ENCODE measurements at places on chromosomes 5 and 9.

DNA sequence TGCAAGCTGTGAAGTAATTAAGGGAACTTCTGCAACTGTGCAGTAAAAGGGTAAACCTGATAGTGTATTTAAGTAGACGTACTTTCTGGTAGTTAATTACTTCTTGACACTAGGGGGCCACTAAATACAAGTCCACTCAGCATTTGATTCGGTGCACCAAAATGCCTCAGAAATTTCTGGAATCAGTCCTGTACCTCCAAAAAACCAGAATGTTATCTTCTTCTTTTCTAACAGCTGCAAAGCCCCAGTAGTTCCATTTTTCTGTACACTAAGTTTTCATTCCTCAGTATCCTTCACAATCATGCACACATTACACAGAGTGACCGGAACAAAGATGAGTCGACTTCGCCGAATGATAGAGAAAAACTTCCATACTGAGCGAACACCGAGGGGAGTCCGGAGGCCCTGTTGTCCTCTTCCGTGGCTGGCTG is 484 bp downstream of the GFM2 start:
- DNase-seq = peak; percentile 16

DNA sequence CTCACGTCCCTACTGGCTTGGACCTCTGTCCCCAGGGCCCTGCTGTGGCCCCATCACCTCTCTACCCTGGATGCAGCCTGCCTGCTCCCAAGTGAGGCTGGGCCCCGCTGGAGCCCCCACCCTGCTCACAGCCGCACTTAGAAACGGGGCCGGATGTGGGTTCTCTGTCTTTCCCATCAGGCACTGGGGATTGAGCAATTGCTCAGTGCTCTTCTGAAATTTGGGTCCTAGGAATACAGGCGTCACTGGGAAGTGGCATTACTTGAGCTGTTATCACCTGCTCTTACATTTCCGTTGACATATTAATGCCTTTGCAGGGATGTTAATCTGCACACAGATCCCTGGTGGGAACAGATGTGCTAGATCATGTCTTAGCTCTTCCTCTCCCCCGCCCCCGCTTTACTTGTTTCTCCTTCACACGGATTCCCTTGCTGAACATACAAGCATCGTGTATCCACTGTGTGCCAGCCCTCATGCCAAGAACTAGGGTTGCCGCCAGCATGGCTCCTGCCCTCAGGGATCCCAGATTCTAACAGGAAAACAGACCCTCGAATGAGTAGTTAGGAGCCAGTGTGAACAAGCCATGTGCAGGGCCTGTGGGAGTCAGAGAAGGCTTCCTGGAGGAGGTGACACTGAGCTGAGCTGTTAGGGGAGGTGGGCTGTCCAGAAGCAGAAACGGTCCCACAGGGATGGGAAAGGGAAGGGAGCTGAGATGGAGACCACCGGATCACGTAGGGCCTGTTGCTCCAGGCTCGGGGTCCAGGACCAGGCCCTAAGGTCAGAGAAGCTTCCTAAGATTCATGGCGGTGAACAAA is 65.1 kb downstream of the NEK6 start:
- no peak for DNase-seq

GRCh38 chr5:37715361-37715760 is 124.5 kb downstream of the GDNF start:
- DNase-seq = no peak

GRCh38 chr5:102764381-102765004 is 9.4 kb downstream of the PAM start:
- no peak for DNase-seq

DNA sequence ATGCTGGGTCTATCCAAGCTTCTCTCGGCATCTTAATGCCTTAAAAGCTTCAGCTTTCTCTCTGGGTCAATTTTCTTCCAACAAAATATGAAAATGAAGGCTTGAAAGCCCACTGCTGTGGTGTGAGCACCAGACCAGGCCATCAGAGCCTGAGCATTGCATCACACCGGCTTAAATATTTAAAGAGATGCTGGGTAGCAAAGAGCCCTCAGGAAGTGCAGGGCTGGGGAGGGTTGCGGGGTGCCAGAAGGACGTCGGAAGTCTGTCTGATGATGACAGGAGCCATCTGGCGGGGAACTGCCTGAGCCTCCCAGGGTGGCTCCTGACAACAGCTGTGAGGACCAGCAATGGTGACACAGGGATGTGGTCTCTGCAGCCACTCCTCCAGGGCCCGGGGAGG is 185.5 kb downstream of the OLFM1 start:
- no peak for DNase-seq

- no peak for DNase-seq
Measured at GRCh38 chr5:136159457-136159856, 26.8 kb downstream of the SMAD5 start.

GRCh38 chr5:159409801-159410200 is 79.5 kb upstream of the IL12B start:
- no peak for DNase-seq

- no peak for DNase-seq
Measured at GRCh38 chr9:131951905-131952304, 127.8 kb downstream of the MED27 start.

GRCh38 chr5:149641600-149641999 is 60.3 kb downstream of the ARHGEF37 start:
- DNase-seq = no peak

GRCh38 chr9:113349066-113349444 is 286 bp upstream of the BSPRY start:
- DNase-seq = no peak

DNA sequence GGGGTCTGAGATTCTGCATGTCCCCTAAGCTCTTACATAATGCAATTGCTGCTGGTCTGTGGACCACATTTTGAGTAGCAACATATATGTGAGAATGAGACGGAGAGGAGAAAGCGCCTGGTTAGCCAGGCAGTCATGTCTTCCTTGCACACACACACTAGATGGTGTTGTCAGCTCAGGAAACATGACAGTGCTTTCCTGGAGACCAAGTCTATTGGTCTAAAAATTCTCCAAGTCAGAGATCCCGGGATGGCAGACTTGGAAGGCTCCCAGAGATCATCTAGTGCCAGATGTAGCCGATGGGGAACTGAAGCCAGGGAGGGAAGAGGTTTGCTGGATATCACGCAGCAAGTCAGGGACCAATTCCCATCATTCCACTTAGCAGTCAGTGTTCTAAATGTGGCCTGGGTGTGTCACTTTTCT is 53.4 kb downstream of the GALNT12 start:
- DNase-seq = no peak

- DNase-seq = no peak
Measured at GRCh38 chr5:133582971-133583370, 29.4 kb downstream of the FSTL4 start.

GRCh38 chr9:138028596-138028995 is 151.0 kb downstream of the CACNA1B start:
- DNase-seq = no peak

- no peak for DNase-seq
Measured at GRCh38 chr5:42718591-42718990, 38.0 kb upstream of the CCDC152 start.

GRCh38 chr5:151620461-151620840 is 29.3 kb upstream of the FAT2 start:
- DNase-seq = no peak

- DNase-seq = no peak
Measured at GRCh38 chr5:32088214-32088613, 85.9 kb downstream of the GOLPH3 start.

GRCh38 chr9:82117026-82117811 is 128.6 kb downstream of the SPATA31D1 start:
- DNase-seq = no peak

DNA sequence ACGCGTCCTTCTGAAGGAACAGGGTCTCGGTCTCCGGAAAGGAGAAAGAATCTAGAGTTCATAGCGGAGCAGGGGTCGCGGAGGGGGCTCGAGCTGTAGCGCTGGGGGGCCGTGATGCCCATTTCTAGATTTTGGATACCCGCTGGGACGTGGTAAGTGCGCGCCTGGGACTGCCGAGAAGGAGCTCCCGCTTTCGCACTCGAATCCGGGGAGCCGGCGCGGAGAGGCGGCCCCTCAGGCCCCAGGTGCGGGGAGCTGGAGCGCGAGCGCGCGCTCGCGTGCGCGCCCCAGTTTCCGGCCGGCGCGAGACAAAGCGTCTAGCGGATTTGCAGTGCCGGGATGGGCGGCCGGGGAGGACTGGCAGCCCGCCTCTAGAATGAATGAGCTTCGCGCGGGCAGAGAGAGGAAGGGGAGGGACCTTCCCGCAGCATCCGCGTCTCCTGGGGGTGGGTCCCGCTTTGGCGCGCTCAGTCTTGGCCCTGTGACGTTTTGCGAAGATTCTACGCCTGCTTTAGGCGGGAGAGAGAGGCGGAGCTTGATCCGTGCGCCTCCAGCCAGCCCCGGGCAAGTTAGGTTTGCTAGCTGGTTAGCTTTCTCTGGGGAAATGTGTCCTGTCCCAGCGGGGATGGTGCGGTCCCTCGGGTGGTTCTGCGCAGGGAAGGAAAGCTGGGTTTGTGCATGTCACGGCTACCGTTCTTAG is 1.2 kb downstream of the LMNB1 start:
- DNase-seq = peak; percentile 97

DNA sequence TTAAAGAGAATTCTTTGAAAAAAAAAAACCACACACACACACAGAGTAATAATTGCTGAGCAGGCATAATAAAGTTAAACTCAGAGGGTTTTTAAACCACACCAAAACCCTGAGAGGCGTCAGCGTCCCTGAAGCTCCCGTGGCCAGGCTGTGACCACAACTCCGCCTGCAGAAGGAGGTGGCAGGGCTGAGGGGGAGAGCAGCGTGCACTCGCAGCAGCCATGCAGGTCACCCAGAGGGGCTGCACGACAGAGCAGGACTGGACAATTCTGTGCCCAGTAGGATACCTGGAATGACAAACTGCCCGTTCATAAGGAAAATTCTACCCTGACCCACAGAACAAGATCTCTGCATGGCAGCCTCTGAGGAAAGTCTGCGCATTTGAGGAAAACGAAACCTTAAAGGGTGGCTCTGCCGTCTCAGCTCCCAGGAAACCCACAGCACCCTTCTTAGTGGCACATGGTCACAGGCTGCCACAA is 44.0 kb downstream of the ROR2 start:
- peak; percentile 6 for DNase-seq

DNA sequence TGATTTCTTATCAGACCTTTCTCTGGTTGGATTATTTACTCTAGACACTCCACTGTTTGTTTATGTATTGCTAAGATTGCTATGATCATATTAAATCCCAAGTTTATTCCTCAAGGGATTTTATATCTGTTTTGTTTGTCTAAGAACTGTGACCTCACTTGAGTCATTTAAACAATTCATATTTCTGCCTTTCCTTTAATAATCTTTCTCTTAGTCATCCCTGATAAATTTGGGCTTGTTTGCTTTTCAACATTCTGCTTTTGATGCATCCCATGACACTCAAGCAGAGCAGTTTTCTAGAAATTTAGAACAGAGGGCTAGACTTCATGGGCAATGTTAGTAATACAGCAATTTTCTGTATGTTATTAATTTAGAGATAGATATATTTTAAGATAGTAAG is 231.6 kb upstream of the TNC start:
- no peak for DNase-seq

DNA sequence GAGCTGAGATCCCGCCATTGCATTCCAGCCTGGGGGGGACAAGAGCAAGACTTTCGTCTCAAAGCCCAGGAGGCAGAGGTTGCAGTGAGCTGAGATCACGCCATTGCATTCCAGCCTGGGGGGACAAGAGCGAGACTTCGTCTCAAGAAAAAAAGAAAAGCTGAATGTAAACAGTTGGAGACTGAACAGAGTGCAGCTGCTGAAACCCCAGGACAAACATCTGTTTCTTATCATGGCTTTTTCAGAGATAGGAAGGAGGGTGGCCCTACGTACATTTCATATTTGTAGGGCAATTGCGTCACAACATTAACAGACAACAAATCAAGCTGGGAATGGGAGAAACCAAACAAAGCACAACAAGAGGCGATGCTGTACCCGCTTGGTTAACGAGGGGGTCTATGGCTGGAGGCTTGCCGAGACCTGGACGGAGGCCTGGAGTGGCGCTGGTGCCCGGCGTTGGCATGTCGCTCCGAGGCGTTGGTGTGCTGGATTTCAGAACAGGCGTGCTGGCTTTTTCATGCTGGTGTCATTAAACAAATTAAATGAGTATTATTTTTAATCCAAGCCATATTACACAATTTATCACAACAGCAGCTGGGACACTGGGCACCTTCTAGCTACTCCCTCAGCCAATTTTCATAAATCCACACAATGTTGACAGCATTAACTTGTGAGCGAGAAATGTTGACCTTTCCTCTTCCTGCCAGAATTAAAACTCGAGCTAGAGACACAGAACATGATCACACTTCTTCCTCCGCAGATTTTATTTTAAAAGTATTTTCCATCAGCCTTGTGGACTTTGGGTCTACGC is 76.1 kb downstream of the TLE1 start:
- no peak for DNase-seq

- DNase-seq = no peak
Measured at GRCh38 chr5:595285-595875, 16.8 kb upstream of the CEP72 start.

- no peak for DNase-seq
Measured at GRCh38 chr5:150251504-150251903, 38.1 kb downstream of the CAMK2A start.

DNA sequence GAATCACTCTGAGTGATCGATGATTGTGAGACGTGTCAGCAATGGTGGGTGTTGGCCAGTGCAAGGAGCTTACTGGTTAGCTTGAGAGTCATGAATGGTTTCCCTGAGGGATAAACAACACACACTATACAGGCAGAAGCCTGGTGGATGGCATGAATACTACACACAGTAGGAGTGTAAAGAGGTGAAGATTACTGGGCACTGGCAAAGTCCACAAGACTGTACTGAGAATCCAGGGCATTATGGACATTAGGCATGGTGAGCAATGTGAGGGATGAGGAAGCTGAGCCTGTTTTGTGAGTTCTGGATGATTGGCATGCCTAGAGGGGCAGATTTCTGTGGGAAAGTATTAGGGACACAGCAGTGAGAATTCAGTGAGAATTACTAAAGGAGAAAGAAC is 71.3 kb downstream of the KDM4C start:
- DNase-seq = peak; percentile 2

GRCh38 chr9:123364241-123364824 is 8.3 kb downstream of the CRB2 start:
- DNase-seq = no peak

DNA sequence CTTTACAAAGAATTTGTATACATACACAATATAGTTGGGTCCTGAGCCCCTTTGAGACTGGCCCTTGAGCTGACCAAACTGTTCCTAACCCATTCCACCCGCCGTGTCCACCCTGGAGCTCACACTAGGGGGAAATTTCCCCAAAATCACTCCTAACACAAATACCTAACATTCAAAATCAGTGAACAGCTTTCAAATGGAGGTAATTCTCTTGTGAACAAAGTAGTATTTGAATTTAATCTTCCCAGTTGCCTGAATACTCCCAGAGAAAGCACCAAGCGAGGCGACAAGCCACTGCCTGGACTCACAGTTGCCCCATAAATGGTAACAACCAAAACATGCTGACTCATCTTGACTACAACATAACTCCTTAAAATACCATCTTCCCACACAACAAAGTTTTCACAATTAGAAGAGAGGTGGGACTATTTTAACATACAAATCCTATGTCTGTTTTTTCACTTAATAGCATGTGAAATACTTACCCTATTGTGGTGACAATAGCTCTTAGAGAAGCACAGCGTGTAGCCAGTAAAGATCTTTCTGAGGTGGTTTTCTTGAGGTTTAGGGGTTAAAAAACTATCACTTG is 31.7 kb upstream of the SCAMP1 start:
- no peak for DNase-seq

Measured in Calu3 (cell line).